ENCODE measurements at places on chromosomes 12 and 14. TPM values are rescaled to one million over a fixed set of nuclear protein-coding genes. Genes with fewer than 3 reads are reported as not detected.

TRIM9 gene
- 4.7 TPM for total RNA-seq

AQP2 gene
- total RNA-seq: not detected

KRT5 gene
- total RNA-seq: 32.7 TPM

RNASE1 gene
- 406 TPM for total RNA-seq

CAPZA3 gene
- not detected for total RNA-seq

AQP5 gene
- not detected for total RNA-seq

FLVCR2 gene
- total RNA-seq: 5.8 TPM

RNASE3 gene
- total RNA-seq: not detected

PTPRB gene
- total RNA-seq: 12.5 TPM

NRL gene
- 5.0 TPM for total RNA-seq

ZDHHC22 gene
- total RNA-seq: not detected

DNA sequence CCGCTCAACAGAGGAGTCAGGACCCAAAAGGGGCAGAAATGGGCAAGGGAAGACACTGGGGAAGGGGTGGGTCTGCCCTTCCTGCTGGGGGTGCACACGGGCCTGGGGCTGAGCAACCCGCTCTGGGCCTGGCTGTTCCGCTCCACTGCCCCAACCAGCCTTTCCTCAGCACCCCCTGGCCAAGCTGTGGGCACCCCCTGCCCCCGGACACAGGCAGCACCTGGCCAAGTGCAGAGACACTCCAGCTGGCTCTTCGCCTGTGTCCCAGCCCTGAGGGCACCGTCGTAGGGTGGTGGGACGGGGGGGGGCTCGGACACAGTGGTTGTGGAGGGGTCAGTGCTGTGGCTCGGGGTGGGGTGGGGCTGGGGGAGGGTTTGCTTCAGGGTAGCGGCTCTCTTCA lies 10.3 kb downstream of the PACS2 start:
- no peak for ATAC-seq

- ATAC-seq: no peak
These were observed 3.9 kb upstream of the CMKLR1 start for GRCh38 chr12:108342985-108343384.

DNA sequence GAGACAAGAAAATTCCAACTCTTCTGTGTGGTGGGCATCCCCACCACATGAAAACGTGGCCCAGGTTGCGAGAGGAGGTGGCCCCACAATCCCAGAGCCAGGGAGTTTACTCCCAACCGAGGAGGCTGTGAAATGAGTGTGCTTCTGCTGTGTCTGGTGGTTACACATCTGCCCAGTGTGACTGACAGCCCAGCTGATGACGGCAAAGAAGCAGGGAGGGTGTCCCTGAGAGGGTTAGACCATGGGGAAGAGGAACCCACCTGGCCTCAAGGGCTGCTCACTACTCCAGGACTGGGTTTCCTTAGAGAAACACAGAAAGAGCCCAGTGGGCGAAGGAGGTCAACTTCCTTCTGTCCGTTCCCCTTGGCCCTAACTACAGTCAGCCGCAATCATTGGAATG lies 24.6 kb downstream of the ZFP36L1 start:
- ATAC-seq: no peak

DNA sequence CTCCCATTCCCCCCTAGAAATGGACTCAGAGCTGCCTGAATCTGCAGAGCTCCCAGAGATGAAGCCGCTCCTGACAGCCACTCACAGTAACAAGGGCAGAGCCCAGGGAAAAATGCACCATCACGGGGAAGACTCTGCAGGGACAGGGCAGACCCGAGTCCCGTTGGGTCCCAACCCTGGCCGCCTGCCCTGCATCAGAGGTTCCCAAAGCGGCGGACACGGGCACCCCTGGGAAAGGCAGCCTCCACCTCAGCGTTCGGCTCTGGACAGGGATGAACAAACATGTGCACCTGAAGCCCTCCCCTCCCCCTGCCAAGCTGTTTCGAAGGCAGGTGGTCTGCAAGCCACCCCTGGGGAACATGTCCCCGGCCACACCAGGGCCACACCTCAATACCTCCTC lies 320.4 kb downstream of the ADGRD1 start:
- no peak for ATAC-seq

- peak; percentile 36 for ATAC-seq
These were observed 20.7 kb downstream of the SCARB1 start for GRCh38 chr12:124842800-124843510.

DNA sequence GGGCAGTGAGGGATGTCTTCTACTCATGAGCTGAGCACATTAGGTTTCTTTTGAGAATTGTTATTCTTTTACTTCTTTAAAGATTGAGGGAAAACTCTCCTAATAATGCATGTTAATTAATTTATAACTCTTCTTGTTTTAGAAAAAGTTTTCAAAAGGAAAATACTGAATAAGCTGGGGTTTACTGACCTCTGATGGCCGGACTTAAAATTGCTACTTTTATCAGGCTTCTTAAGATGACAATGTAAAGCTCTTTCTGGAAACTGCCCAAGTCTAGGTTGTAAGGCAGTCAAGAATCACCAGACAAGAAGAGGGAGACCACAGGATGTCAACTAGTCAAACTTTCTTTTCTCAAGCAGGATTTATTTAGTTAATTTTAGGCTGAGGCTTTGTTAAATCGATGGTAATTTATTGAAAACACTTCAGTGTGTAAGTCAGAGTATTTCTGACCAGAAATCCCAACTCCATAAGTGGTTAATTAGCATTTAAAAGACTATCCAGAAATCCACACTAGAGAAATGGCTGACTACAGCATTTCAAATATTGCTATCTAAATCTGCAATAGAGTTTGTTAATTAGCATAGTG lies 82.1 kb downstream of the AVPR1A start:
- no peak for ATAC-seq

GRCh38 chr14:34711169-34711568 lies 3.2 kb downstream of the CFL2 start:
- ATAC-seq: no peak

GRCh38 chr14:61042220-61042619 lies 61.2 kb downstream of the SLC38A6 start:
- ATAC-seq: no peak

GRCh38 chr14:35231207-35231760 lies 60.9 kb upstream of the PSMA6 start:
- ATAC-seq: no peak

- no peak for ATAC-seq
These were observed 80.4 kb upstream of the SINHCAF start for GRCh38 chr12:31406345-31406744.

- ATAC-seq: no peak
These were observed 21.6 kb upstream of the BMP4 start for GRCh38 chr14:53978194-53978593.
